ENCODE measurements at places on chromosomes 7 and 10.
A peak's percentile ranks its signal among the peaks of the same experiment; 100 is the strongest.

DNA sequence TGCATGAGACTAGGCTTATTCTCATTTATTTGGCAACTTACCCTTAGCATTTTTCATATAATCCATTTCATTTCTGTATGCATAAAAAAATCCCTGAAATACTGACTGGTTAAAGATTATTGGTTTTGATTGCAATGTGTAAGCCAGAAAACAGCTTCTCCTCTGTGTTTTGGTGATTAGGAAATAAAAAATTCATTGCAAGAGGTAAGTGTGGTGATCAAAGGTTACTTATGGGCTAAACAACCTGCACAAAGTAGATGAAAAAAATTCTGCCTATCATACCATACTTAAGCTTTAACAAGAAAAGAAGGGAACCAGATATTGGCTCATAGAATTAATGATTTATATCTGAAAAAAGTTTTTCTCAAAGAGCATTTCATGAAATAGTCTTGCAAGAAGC is 64.0 kb upstream of the TMEM168 start:
- no peak for DNase-seq

- no peak for DNase-seq
These were observed 303.9 kb downstream of the OTUD1 start for GRCh38 chr10:23742807-23743206.

DNA sequence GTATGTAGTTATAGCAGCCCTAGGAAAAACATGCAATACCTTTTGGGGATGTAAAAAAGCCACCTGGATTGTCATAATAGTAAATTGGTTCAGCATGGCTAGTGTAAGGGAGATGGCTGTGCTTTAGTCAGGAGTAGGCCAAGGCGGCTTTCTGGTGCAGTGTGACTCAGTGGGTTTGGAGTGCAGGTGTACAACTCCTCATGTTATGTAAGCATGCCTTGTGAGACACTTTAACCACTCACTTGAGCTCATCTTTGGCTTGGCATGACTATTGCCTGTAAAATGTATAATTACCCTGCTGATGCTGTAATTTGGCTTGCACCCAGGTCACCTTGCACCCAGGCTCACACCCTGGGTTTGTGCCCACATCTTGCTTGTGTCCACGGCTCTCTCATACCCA is 239.2 kb upstream of the GLI3 start:
- no peak for DNase-seq

DNA sequence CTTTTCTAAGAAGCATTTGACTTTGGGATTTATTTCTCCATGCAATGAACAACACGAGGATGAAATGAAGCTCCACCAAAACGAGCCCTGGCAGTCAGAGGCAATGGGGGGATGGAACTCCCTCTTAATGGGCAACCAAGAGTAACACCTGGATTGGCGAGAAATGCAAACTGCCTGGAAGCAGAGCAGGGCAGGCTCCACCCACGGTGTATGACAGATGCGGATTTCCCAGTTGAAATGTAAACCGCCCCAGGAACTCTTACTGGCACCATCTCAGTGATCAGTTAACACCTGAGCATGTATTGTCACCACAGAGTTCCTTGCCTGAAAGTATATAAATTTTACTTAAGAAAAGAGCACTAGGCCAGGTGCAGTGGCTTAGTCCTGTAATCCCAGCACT is 47.3 kb upstream of the AUTS2 start:
- no peak for DNase-seq

DNA sequence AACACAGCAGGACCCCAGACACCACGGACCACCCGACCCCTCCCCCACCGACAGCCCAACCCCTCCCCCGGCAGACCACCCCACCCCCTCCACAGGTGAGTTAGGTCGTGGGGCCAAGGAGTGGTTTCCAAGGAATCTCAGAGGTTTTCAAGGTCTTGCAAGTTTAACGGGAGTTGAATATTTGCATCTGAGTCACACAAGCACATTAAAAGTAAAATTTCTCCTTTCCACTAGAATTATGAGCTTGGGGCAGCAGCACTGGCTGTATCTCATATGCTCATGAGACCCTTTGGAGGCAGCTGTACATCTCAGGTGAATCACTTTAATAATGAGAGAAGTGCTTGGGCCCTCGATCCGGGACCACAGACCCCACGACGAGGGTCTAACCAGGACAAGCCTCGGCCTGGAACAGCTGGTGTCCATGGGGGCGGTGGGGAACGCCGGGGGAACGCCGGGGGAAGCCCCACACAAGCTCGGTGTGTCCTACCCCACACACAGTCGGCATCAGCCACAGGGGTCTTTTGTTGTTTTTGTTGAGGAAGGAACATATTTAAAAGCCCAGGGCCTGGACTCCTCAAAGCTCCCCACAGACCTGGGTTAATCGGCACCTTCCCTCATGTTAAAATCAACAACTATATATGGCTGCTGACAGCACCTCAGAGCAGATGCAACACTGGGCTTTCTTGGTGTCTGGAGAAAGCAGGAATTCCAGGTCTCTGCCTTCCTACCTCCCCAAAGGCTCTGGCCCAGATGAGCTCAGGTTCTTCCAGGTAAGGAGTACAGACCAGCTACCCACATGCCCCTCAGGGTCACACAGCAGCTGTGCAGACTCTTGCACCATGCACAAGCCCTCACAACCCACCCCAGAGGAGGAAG is 130.3 kb downstream of the DIP2C start:
- no peak for DNase-seq

DNA sequence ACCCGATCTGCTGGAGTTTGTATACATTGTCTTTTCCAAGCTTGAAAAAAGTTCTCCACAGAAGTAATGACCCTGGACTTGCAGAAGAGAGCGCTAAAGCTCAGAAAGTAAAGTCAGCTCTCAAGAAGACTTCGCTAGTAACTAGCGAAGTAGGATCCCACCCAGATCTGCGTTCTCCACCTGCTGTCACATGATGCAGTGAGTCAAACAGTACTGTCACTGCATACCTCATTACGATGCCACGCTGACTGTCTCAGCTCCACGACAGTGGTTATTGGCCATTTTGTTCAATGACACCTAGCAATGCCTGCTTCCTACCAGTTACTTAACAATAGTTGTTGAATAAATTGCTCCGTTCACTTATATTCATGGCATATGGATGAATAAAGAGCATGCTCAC is 29.7 kb upstream of the SEC61G start:
- no peak for DNase-seq

GRCh38 chr7:83579740-83580139 is 69.2 kb downstream of the SEMA3E start:
- DNase-seq = no peak

DNA sequence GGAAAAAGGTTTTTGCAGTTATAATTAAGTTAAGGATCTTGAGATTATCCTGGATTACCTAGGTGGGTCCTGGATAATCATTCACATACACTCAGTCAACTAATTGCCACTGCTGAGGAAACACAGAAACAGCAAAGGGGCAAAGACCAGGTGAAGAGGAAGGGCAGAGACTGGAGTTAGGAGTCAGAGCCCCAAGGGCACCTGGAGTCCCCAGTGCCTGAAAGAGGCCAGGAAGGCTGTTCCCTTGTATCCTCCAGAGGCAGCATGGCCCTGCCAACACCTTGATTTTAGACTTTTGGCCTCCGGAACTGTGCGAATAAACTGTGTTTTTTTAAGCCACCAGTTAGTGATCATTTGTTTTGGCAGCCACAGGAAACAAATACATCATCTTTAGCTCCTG is 24.6 kb downstream of the PRR15 start:
- DNase-seq = no peak

- no peak for DNase-seq
These were observed 54.2 kb downstream of the TACR2 start for GRCh38 chr10:69362471-69362954.

DNA sequence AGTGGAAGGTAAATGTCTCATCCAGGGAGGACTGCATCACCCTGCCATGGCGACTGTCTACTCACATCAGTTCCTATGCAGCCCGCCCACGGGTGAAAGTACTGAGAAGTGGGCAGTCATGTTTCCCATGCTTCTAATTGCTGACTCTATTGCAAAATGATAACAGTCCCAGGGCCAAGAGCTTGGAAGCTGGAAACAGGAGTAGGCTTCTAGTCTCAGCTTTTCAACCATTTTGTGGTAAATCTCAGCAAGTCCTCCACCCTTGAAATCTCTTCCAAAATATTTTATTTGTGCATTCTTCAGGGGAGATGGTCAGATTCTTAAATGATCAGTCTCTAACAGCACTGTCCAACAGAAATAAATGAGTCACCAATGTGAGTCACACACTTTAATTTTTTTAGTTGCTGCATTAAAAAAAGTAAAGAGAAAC is 48.1 kb upstream of the TARP start:
- DNase-seq = peak; percentile 37

- no peak for DNase-seq
These were observed 63.2 kb downstream of the GFRA1 start for GRCh38 chr10:116209781-116210180.

DNA sequence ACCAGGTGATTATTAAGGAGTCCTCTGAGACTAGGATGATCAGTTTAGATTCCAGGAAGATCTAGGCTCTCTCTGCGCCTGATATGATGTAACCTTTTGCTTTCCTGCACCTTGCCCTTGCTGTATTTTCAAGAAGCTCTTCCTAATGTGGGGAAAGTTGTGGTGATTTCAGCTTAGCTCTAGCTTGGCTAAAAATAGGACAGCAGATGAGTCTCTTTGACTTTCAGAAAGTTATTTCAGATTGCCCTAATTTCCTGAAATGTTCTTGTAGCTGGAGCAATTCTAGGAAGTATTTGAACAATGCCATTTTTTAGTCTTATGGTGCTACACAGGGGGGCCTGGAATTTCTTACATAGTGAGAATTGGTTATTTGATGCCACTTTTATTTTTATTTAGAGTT is 3.8 kb downstream of the LCOR start:
- no peak for DNase-seq

GRCh38 chr10:48769706-48770435 is 85.2 kb downstream of the WDFY4 start:
- no peak for DNase-seq

GRCh38 chr7:50824882-50825281 is 42.2 kb upstream of the GRB10 start:
- no peak for DNase-seq

DNA sequence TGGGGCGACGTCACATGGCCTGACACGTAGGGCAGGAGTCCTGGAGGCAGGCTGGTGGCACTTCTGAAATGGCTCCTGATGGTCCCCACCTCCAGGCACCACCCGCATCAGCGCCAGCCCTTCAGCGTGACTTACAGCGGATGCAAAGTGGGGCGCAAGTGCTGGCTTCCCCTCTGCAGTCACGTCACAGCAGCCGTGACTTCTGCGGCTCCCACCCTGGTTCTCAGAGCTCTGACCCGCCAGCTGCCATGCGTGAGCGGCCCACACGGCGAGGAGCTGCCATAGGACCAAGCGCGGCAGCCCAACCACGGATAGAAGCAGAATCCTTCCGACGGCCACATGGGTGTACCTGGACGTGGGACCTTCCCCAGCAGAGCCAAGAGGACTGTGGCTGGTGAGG is 159.0 kb downstream of the ELFN1 start:
- DNase-seq = no peak

GRCh38 chr7:25385506-25386136 is 157.3 kb upstream of the NPVF start:
- no peak for DNase-seq

- DNase-seq = no peak
These were observed 260.3 kb upstream of the RNF32 start for GRCh38 chr7:156380261-156380660.

DNA sequence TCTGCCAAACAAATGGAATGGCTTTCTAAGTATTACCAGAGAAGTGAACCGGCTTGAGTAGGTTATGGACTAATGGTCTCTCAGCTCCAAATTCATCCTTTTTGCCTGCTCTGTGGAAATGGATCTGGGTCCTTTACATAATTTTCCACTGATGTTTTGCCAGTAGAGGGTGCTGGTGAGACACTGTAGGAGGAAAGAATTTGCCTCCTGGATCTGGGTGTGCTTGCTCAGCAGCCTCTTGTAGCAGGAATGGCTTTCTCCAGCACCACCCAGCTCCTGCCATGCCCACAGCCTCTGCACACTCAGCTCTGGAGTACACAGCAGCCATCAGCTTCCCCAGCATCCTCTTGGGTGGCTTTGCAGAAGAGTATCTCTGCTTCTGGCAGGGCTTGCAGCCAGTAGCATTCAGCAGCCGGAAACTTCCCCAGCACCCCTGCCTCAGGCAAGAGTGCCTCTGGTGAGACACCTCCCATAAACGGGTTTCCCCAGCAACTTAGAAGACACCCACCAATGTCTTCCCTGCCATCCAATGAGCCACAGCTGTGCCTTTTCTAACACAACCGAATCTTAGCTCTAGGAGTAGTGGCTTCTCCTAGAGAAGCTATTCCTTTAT is 235.0 kb upstream of the PLPP4 start:
- no peak for DNase-seq

GRCh38 chr7:155287284-155287935 is 10.3 kb upstream of the INSIG1 start:
- DNase-seq = no peak

DNA sequence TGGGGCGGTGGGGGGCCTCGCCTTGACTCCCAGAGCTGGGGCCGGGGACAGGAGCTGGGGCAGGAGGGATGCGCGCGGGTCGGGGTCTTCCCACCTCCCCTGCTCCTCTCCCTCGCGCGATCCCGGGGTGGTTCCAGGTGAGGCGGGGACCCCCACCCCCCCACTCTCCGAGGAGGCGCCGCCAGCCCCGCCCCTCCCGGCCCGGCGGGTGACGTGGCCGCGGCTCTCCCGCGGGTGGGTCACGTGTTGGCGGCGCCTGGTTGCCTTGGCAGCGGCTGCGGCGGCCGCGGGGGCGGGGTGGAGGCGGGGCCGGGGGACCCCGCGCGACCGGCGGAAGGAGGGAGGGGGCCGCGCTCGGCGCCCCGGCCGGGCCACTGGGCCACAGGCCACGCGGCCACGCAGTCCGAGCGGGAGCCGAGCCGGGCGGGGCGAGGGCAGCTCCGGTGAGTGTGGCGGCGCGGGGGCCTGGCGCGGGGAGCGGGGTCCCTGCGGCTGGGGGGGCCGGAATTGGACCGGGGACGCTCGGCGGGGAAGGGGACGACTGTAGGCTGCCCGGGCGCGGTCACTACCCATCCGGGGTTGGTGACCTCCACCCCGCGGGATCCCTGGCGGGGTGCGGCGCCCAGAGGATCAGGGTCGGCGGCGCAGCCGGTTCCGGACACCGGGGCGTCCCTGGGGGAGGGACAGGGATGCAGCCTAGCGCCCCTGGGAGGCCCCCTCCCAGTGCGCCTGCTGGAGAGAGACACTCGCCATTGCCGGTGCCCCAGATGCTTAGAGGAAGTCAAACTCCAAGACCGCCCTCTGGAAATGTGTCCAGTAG is at the start of gene ORAI2:
ORAI2 (plus strand) TSS at position 357 of the 820 bp plus-strand sequence. CDS start 5,382 bp downstream, outside the sequence.
- DNase-seq = peak; percentile 92

DNA sequence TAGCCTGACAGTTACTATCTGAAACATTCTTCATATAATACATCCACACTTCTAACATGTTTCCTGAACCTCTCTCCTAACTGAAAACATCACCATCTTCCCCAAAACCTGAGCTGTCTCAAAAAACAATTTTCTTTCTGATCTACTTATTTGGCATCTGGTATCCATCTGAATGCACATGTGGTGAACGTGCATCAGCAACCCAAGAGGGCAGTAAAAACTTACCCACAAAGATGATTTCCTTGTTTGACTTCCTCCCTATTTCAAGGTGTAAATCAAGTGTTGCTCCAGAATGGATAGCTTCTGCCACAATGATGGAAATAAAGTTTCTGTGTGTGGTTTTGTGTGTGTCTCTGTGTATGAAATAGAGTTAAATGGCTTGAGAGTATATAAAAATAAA is 500.4 kb downstream of the MAGI2 start:
- no peak for DNase-seq

- DNase-seq = no peak
These were observed 93.4 kb downstream of the PIP4K2A start for GRCh38 chr10:22620929-22621328.

GRCh38 chr7:123131140-123131539 is 68.6 kb downstream of the SLC13A1 start:
- no peak for DNase-seq

GRCh38 chr7:13282377-13282980 is 595.0 kb downstream of the ARL4A start:
- no peak for DNase-seq

Measured in activated naive CD8-positive, alpha-beta T cell treated with anti-CD3 and anti-CD28 coated beads, Interleukin-2, amount 50 U/mL, for 24 hours (primary cell).